ENCODE measurements at places on chromosomes 5 and 9. TPM values are rescaled to one million over a fixed set of nuclear protein-coding genes. Genes with fewer than 3 reads are reported as not detected.

The TSSK1B gene
- 0.50 TPM for total RNA-seq

The MORN5 gene
- total RNA-seq = 0.51 TPM

The SPATA31A3 gene
- not detected for total RNA-seq

The SPINK4 gene
- not detected for total RNA-seq

The ZBED3 gene
- total RNA-seq = 1.0 TPM

The HTR1A gene
- total RNA-seq = not detected

The NUDCD2 gene
- total RNA-seq = 7.4 TPM

The ENTPD8 gene
- total RNA-seq = under 0.01 TPM

The FOXD1 gene
- 0.77 TPM for total RNA-seq

The FCN2 gene
- total RNA-seq = not detected

DNA sequence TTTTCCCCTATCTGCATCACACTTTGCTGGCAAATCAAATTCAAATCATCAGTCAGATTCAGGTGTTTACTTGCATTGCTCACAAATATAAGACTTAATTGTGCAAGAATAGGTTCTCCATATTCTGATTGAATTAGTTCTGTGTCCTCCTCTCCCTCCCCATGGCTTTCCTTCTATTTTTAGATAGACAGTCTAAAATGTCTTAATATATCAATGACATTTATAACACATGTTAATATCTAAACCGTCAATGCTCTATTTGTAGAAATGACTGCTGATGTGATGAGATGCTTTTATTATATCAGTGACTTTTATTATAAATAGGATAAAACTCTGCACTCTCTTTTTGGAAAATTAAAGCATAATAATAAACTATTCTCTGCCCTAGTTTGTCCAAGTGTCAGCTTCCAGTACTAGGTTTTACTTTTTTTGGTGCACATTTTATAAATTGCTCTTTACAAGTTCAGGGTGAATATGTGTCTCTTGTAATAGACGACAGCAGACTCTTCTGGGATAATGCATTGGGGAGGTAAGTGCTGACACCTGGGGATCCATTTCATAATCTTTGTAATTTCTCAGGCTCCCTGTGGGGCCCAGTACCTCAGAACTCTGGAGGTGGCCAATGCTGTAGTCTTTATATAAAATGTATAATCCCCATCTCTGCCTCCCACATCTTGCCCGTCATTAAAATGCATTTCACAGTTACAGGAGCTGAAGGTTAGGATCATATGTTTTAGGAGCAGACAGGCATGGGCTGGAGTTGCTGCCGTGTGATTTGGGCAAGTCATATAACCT lies 321.5 kb downstream of the BRINP1 start:
- no peak for DNase-seq

- DNase-seq = no peak
Observed at GRCh38 chr5:73709536-73710129, 83.6 kb downstream of the ARHGEF28 start.

GRCh38 chr9:10366171-10366779 lies 246.5 kb downstream of the PTPRD start:
- DNase-seq = peak; percentile 35

DNA sequence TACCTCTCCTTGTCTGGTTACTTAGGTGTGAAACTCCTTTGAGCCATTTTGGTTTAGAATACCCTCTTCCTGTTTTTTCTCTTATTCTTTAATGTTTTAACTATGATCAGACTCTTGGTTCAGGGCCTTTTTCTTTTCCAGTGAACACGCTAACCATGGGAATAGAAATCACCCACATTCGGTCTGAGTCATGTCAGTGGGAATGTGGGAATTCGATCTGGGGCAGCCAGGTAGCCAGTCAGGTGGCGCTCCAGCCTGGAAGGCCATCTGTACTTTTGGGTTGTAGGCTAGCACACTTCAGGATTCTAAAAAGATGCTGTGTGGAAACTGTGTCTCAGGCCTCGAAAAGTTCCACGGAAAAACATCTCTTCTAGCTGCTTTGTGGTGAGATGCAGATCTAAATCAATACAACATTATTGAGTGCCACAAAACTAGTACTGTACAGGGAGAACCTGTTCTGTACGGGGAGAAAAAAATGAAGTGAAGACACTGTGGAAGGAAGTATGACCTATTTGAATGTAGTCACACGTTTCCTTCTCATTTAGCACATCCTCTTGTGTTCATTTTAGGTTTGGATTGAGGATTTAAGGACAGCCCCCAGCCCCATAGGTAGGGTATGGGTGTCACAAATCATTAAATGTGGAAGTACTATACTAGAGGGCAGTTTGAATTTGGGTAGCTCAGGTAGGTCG lies 36.4 kb downstream of the SNX30 start:
- no peak for DNase-seq

GRCh38 chr5:154740957-154741356 lies 14.2 kb upstream of the LARP1 start:
- peak; percentile 66 for DNase-seq

- DNase-seq = no peak
Observed at GRCh38 chr9:130651221-130651620, 13.2 kb upstream of the PRDM12 start.

GRCh38 chr5:1130218-1130946 lies 18.5 kb upstream of the SLC12A7 start:
- no peak for DNase-seq

- no peak for DNase-seq
Observed at GRCh38 chr5:93584596-93585040, 1.6 kb downstream of the NR2F1 start.

DNA sequence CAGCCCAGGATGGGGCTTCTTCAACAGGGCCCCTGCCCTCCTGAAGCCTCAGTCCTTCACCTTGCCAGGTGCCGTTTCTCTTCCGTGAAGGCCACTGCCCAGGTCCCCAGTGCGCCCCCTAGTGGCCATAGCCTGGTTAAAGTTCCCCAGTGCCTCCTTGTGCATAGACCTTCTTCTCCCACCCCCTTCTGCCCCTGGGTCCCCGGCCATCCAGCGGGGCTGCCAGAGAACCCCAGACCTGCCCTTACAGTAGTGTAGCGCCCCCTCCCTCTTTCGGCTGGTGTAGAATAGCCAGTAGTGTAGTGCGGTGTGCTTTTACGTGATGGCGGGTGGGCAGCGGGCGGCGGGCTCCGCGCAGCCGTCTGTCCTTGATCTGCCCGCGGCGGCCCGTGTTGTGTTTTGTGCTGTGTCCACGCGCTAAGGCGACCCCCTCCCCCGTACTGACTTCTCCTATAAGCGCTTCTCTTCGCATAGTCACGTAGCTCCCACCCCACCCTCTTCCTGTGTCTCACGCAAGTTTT lies 23.6 kb downstream of the PCDHGC5 start:
- DNase-seq = peak; percentile 59

DNA sequence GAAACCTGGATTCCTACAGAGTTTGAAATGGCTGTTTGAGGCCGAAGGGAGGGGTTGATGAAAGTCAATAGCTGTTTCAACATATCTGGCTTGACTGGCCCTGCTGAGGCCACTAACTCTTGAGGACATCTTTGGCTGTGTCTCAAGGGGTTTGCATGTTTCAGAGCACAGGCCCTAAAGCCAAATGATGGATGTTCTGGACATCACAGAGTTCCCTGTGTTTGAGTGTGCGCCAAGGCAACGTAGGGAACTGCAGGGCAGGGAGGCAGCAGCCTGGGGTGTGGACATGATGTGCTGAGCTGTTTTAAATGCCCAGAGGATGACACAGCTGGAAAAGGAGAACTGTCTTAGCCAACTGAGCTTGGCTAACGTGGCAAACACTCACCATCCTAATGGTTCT lies 89.6 kb downstream of the RAPGEF1 start:
- DNase-seq = peak; percentile 29

- no peak for DNase-seq
Observed at GRCh38 chr5:168948746-168949145, 352.2 kb downstream of the SLIT3 start.

DNA sequence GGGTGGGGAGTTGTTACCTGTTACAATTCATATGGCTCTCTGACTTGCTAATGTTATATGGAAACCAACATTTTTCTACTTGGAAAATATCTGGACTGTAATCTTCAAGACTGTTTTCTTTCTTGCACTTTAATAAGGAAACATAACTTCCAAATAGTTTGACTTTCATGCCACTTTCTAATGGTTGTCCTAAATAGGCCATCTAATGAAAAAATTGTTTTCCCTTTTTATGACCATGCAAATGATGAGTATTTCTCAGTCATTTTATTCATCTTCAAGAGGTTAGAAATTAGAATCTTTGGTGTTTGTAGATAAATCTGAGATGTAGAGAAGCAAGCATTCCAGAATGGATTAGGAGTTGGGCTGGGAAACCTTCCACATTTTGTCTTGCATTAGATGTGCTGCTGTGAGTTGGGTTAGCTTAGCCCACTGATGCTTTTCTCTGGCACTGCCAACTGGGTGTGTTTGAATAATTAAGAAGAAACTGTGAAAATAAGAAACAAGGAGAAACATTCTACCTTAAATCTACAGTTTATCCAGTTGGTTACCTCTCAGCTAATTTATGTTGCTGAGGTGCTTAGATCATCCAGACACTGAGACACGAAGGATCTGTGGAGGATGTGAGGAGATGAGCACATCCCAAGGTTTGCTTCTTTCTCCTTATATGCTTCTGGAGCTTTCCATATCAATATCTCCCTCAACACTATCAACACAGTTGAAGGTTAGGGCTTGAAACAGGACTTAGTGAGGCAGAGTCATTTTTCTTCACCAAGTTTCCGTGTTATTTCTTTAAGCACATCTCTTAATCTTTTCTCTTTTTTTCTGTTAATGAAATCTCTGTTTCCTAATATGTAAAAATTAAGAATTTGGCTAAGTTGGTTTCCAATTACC lies 2.7 kb downstream of the RASGRF2 start:
- DNase-seq = peak; percentile 19

GRCh38 chr9:6459718-6460117 lies 46.7 kb downstream of the UHRF2 start:
- no peak for DNase-seq

DNA sequence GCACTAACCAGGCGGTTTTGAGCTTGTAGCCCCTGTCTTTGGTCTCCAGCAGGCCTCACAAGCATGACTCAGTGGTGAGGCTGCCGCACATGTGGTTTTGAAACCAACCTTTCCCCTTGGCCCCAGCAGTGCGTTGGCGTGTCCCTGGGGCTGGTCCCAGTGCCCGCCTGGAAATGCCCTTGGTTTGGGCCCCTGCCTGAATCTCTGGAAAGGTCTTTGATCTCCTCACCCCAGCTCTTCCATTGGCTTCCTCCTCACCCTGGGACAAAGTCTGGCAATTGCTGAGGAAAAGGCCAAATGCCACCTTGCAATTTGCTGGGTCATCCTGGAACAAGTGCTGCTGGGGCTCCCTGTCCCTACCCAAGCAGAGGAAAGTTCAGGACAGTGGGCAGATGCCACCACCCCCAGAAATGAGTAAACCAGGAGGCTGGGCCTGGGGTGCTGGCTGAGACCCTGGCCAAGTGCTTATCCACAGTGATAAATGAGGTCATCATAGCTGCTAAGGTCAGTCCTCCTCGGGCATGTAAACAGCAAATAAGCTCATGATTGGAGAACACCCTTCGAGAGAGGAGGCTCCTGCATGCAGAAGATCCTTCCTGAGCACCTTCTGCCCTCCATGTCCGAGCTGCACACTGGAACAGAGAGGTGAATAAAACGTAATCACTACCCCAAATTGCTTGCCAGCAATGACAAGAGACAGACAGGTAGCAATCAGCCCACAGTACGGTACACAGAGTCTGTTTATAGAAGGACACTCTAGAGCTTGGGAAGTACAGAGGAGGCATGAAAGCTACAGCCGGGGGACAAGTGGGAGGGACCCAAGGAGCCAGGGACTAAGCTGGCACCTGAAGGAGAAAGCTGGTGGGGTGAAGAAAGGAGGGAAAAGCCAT lies 98.9 kb upstream of the CPEB4 start:
- peak; percentile 92 for DNase-seq

GRCh38 chr5:154214371-154215106 lies 24.0 kb downstream of the GALNT10 start:
- peak; percentile 89 for DNase-seq

DNA sequence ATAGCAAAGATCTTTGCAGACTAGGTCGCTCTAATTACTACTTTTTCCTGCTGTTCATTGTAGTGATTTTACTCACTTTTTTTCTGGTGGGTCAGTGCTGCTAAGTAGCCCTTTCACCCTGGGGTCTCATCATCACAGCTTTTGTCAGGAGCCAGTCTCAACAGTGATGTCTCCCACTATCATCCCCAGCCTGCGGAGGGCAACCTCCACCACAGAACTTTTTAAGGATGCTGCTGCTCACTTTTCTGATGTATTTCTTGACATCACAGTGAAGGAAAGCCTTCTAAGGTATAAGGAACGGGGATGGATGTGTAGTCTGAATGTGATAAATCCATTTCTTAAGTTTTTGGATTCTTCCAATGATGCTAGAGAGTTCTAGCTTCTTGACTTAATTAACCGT lies 242.5 kb upstream of the RIOK2 start:
- DNase-seq = peak; percentile 20

- peak; percentile 78 for DNase-seq
Observed at GRCh38 chr5:83721953-83722901, 1.6 kb upstream of the HAPLN1 start.

- no peak for DNase-seq
Observed at GRCh38 chr5:56055859-56056258, 61.1 kb upstream of the IL6ST start.

GRCh38 chr5:97075649-97076048 lies 66.8 kb downstream of the LIX1 start:
- no peak for DNase-seq

DNA sequence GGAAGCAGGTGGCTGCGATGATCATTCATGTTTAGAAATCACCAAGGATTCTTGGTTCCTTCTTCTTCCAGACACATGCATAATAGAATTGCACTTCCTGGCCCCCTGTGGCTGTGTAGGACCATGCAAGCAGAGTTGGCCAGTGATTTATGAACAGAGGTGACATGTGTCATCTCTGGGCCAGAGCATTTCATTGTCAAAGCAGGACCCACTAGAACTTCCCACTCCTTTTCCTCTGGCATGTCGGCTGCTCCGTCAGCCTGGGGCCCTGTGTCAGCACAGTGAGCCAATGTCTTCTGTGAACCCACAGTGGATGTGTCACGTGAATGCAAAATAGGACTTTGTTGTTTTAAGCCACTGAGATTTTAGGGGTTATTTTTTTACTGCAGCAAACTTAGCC lies 59.2 kb downstream of the HSD17B3 start:
- no peak for DNase-seq

DNA sequence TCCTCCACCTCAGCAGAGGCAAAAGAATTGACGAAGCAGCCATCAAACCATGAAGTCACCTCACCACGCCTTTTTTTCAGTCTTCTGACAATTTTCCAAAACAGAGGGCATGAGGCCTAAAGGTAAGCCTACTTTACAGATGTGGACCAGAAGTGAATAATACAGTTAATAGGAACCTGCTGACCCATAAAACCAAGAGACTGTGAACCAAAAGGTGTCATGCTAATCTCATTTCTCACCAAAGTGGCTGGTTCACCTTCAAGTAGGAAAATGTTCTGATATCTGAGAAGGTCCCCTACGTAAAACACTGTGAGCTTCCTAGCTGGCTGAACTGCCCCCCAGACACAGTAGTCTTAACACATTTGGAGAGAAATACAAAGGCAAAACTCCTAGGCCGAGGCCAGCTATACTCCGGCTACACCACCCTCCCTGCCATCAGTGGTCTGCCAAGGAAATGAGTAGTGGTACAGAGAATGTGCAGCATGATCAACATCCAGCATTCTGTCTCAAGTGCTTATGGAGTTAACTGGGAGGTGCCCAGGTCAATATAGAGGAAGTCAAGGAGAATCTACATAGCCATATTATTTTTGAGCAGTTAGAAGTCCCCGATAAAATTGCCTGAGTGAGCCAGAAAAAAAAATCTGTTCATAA lies 19.3 kb upstream of the F2RL2 start:
- peak; percentile 29 for DNase-seq
